Sciatic nerve (tissue), 2 donors: ENCODE measurements at places on chromosomes 16 and 17.
A peak's percentile ranks its signal among the peaks of the same experiment; 100 is the strongest.

- peak; percentile 15 for DNase-seq
Measured at GRCh38 chr16:87252269-87252970, 64.8 kb downstream of the C16orf95 start.

DNA sequence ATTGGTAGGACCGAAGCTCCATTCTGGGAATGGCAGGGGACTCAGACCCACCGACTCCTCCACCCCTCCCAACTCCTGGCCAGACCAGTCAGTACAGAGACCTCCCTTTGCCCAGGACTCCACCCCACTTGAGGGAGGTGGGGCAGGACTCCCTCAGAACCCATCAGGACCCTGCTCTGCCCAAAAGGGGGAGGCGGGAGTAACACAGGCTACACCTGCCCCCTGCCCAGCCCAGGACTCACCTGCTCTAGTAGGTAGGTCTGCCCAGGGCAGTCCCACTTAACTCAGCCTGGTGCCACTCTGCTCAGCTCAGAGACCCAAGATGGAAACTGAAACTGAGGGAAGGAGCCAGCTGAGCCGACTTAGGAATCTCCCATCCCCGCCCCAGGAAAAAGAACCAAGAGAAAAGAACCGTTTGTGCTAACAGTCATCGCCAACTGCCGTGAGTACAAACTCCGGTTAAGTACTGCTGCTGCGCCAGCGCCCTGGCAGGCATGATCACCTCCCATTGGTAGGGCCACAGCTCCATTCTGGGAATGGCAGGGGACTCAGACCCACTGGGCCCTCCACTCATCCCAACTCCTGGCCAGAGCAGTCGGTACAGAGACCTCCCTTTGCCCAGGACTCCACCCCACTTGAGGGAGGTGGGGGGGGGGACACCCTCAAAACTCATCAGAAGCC lies 503 bp downstream of the DHX58 start:
- no peak for DNase-seq

DNA sequence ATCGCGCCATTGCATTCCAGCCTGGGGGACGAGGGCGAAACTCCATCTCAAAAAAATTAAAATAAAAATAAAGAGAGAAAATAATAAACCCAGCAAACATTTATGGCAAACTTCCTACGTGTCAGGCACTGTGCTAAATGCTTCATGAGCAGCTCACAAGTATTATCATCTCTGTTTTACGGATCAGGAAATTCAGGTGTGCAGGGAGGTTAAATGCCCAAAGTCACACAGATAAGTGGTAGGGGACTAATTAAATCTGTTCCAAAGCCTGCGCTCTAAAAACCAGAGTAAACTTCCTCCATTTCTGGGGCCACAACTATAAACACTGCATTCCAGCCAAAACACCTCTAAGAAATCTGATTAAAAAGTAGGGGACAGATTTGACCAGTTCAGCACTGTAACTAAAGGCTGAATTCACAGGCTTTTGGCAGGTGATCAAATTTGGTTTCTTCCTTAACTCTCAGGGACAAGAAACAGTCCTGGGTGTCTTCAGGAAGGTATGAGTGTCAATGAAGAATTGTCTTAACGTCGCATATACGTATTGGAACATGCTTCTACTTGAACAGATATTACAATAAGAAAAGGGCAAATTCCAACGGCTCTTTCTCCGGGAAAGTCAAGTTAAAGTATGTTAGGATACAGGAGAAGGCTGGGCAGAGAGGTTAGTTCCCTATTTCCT lies 996 bp downstream of the STRADA start:
- no peak for DNase-seq

DNA sequence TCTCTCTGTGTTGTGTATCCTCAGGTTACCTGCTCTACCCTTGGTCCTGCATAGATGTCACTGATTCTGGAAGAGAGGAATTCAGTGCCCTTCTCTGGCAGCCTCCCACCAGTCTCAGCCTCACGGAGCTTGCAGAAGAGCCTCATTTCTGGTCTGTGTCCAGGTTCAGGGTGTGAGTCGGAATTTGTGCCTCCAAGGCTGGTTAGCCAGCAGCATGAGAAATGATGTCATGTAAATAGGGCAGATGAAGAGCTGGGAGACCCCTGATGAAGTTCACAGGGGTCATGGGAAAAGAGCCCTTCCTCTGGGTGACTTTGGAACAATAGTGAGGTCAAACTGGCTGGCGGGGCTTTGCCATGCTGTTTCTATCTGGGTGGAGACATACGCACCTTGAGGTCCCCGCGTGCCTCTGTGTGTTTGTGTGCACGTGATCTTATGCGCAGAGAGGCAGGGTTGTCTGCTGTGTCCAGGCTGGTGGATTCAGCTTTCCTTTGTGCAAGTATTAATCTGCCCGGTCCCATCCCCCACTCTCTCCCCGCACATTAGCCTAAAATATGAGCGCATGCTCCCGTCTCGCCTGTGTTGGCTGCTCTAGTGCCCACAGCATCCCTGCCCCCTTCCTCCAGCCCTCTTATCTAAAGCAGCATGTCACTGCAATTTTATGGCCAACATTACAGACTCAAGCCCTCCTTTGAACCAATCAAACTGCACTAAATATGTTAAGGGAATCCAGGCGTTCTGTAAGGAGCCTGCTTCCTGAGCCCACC lies 256.3 kb upstream of the ZFHX3 start:
- no peak for DNase-seq
